ENCODE measurements at places on chromosomes 2 and 18. TPM values are rescaled to one million over a fixed set of nuclear protein-coding genes. Genes with fewer than 3 reads are reported as not detected.

The INO80C gene
- 43.5 TPM for polyA plus RNA-seq

The CCDC141 gene
- polyA plus RNA-seq, result not detected

The SAG gene
- not detected for polyA plus RNA-seq

The STPG4 gene
- polyA plus RNA-seq, result not detected

The LBX2 gene
- 2.5 TPM for polyA plus RNA-seq

The MRPS5 gene
- 36.1 TPM for polyA plus RNA-seq

The PSMA8 gene
- not detected for polyA plus RNA-seq

The CFAP221 gene
- 1.1 TPM for polyA plus RNA-seq

The CAPN14 gene
- not detected for polyA plus RNA-seq

The LIPT1 gene
- polyA plus RNA-seq, result 3.5 TPM

The FAM110C gene
- 1.3 TPM for polyA plus RNA-seq

The LOXHD1 gene
- polyA plus RNA-seq, result not detected

The SLC9A4 gene
- polyA plus RNA-seq, result not detected

The GAL3ST2 gene
- not detected for polyA plus RNA-seq

The APOB gene
- 0.07 TPM for polyA plus RNA-seq

The C2orf78 gene
- polyA plus RNA-seq, result not detected

The RPL37A gene
- polyA plus RNA-seq, result 6,566 TPM

The OR6B2 gene
- not detected for polyA plus RNA-seq

The SLC16A14 gene
- 2.2 TPM for polyA plus RNA-seq

The IL1A gene
- not detected for polyA plus RNA-seq

The RAPGEF4 gene
- polyA plus RNA-seq, result 18.3 TPM

The RNPEPL1 gene
- 48.5 TPM for polyA plus RNA-seq

The SERPINB11 gene
- not detected for polyA plus RNA-seq

The ALK gene
- polyA plus RNA-seq, result 0.41 TPM
